ENCODE measurements at places on chromosomes 13 and 19.

- no peak for DNase-seq
These were observed 394.3 kb downstream of the FOXO1 start for GRCh38 chr13:40271931-40272775.

GRCh38 chr19:51739466-51740213, 12.0 kb downstream of the FPR1 start:
- no peak for DNase-seq

DNA sequence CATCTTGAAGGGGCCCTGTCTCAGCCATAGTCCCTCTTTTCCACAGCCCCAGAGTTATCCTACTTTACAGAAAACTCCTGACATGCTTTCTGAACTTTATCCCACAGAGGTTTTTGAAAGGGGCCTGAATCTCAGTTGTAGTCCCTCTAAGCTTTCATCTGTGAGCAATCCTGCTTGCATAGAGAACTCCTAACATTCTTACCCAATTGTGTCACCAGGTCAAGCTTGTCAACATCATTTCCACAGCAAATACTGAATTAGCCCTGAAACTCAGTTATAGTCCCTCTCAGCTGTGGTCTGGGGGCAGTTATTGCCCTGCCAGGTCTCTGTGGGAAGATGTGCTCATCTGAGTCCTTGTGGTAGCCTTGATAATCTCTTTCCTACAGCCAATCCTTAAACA, 2190.3 kb upstream of the PCDH20 start:
- no peak for DNase-seq

- no peak for DNase-seq
These were observed 226.7 kb upstream of the IPO5 start for GRCh38 chr13:97726664-97727280.

DNA sequence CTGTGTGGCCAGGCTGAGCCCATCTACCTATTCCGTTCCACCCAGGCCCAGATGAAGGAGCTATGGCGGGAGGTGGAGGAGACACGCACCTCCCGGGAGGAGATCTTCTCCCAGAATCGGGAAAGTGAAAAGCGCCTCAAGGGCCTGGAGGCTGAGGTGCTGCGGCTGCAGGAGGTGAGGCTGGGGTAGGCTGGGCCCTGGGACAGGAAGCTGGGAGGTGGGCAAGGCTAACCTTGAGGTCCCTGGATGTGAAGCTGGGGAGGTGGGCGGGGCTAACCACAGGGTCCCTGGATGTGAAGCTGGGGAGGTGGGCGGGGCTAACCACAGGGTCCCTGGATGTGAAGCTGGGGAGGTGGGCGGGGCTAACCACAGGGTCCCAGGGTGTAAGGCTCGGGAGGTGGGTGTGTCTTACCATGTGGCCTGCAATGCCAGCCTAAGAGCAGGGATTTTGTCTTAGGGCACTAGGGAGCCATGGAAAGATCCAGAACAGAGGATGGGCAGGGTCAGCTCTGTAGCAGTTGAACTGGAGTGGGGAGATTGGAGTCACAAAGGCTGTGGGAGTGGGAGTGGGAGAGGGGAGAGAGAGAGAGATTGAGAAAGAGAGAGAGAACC, 36.9 kb downstream of the KCNC3 start:
- no peak for DNase-seq

All from right lobe of liver (tissue), 6 donors.